ENCODE measurements at places on chromosomes 12 and 14.
A peak's percentile ranks its signal among the peaks of the same experiment; 100 is the strongest.

DNA sequence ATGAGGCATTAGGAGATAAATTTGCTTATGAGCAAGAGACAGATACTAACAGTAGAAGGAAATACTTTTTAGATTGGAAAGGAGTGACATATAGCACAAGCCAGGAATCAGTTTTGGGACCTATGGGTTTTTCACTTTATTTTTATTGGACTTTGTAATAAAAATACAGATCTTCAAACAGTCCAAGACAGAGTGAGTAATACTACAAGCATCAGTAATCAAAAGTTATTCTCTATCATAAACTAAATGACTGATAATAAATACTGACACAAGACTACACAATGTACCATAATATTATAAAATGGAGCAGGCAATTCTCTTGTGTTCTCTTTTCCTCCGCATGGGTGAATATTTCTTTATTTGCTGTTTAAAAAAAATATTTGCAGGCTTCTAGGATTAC lies 85.8 kb downstream of the DERA start:
- no peak for DNase-seq

GRCh38 chr12:45730348-45731189 lies 1.1 kb downstream of the ARID2 start:
- peak; percentile 87 for DNase-seq

- DNase-seq: no peak
Measured at GRCh38 chr14:96082420-96083300, 43.5 kb downstream of the C14orf132 start.

DNA sequence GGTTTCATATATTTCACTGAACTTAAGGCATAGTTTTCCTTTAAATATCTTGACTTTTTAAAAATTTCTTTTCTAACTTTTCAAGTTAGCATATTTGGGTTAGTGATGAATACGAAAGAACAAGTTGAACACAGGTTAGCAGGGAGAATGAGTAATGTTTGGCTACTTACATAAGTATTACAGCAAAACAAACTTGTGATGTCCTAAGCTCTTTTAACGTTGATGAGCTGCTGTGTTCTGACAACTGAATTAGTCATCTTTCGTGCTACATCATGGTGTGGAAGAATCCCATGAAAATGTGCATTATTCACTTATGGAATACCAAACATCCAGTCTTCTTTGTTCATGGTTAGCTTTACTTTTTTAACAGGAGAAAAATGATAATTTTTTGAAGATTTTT lies 36.3 kb upstream of the PDZRN4 start:
- no peak for DNase-seq

GRCh38 chr12:104171785-104172569 lies 34.0 kb upstream of the NFYB start:
- DNase-seq: no peak

- DNase-seq: no peak
Measured at GRCh38 chr14:22622255-22622654, 21.9 kb downstream of the OR6J1 start.

GRCh38 chr12:61524851-61525250 lies 735.4 kb upstream of the USP15 start:
- no peak for DNase-seq

DNA sequence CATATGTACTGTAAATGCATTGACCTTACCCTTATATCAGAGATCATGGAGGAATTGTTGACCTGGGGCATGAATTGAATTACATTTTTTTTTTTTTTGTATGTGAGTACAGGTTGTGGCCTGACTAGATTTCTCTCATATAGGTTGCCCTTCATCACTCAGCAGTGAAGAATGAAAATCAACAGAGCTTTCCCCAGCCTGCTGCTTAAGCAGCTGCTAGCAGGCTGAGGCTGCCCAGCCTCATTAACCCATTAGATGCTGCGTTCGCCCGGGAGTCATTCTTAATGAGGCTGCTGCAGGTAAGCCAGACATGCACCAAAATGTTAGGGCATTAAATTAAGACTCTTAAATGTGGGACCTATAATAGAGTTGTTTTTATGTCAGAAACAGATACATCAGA lies 236.0 kb downstream of the ETNK1 start:
- no peak for DNase-seq

- DNase-seq: no peak
Measured at GRCh38 chr12:542395-543113, 82.8 kb downstream of the B4GALNT3 start.

DNA sequence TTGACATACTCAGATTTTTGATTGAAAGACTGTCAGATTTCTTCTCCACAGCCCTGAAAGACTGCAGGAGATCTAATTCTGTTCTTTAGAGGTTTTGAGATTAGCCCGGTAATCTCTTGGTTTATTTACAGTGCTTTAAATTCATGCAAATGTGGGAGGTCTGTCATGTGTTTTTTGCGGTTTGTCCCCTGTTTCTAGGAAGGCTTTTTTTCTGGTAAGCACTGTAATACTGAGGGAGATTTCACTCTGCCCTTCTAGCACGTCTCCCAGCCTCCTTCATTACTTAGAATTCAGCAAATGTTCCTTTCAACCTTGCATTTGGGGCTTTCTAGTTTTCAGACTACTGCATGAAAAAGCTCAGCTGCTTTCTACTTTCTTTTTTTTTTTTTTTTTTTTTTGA lies 31.1 kb downstream of the GPHN start:
- no peak for DNase-seq

DNA sequence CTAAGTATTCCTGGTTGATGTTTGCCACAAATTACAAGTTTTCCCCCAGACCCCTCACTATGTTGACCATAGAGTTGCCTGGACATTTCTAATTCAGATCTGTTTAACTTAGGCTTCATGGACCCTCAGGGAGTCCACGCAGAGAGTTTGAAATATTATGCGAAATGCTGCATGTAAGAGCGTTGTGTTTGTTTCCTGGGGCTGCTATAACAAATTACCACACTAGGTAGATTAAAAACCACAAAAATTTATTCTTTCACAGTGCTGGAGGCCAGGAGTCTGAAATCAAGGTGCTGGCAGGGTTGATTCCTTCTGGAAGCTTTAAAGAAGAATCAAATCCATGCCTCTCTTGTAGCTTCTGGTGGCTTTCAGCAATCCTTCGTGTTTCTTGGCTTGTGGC lies 177.9 kb upstream of the KITLG start:
- no peak for DNase-seq

GRCh38 chr12:38880288-38880687 lies 25.1 kb downstream of the CPNE8 start:
- no peak for DNase-seq

DNA sequence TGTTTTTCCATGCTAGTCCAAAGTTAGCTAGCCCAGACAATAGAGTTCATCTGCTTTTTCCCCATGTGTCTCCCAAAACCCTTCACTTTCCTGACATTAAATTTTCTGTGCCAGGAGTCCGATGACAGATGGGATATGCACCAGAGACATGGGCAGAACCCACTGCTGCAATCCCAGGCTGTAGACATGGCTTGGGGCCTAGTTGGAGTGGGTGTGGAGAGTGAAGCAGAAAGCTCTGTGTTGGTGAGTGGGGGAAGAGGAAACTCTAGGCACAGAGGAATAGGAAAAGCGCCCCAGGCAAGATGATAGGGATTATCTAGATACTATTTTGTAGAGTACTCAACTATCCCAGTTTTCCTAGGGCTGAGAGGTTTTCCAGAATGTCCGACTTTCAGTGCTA lies 4.8 kb upstream of the KRT74 start:
- DNase-seq: no peak

GRCh38 chr12:2076196-2076570 lies 23.4 kb downstream of the CACNA1C start:
- no peak for DNase-seq

GRCh38 chr12:2647186-2647585 lies 147.6 kb upstream of the FKBP4 start:
- no peak for DNase-seq

DNA sequence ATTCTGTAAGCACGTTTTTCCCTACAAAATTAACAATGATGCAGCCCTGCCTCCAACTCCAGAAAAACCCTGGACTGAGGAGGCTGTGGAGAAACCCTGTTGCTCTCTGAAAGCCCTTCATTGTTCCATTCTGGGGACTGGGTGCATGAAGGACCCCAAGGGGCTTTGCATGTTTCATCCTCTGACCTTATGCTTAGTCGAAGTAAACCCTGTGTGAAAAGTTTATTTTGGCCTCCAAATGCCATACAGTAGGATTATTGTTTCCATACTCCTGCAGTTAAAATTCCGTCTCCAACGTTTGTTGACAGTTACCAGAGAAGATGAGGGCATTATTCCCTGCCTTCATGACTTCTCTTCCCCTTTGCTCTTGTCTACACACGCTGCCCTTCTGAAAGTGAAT lies 46.0 kb downstream of the CKB start:
- DNase-seq: no peak

DNA sequence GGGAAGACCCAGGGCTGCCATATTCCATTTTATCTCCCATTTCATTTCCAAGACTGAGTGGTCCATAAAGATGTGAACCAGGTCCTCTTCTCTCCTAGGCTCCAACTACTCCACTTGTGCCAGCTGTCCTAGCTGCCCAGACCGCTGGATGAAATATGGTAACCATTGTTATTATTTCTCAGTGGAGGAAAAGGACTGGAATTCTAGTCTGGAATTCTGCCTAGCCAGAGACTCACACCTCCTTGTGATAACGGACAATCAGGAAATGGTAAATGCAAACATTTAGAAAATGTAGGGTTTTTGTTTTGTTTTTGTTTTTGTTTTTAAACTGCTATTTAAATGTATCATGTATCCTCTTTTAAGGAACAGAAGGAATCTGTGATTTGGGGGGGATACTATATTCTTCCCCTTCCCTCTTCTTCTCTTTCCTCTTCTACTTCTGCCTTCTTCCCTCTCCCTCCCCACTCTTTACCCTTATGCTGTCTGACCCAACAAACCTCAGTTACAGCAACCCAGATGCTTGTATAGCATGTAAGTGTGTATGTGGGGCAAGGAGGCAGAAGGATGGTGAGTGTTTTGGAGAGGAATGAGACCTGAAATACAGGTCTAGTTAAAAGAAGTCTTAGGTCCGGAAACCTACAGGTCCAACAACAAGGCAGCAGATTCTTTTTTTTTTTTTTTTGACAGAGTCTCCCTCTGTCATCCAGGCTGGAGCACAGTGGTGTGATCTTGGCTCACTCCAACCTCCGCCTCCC lies 5.9 kb downstream of the KLRG1 start:
- no peak for DNase-seq

GRCh38 chr14:104976198-104977007 lies 1.8 kb downstream of the AHNAK2 start:
- peak; percentile 7 for DNase-seq

DNA sequence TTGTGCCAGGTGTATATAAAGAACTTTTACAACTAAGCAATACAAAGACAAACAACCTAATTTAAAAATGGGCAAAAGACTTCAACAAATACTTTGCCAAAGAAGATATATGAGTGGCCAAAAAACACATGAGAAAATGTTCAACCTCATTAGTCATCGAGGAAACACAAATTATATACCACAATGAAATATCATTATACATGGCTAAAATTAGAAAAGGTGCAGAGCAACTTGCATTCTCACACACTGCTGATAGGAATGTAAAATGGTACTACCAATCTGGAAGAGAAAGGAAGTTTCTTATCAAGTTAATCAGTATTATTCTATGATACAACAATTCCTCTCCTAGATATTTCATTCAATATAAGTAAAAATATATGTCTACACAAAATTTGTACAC lies 131.6 kb upstream of the FRMD6 start:
- no peak for DNase-seq

- no peak for DNase-seq
Measured at GRCh38 chr12:88801227-88802095, 221.2 kb upstream of the KITLG start.

GRCh38 chr14:60974090-60974651 lies 6.7 kb downstream of the TRMT5 start:
- no peak for DNase-seq

DNA sequence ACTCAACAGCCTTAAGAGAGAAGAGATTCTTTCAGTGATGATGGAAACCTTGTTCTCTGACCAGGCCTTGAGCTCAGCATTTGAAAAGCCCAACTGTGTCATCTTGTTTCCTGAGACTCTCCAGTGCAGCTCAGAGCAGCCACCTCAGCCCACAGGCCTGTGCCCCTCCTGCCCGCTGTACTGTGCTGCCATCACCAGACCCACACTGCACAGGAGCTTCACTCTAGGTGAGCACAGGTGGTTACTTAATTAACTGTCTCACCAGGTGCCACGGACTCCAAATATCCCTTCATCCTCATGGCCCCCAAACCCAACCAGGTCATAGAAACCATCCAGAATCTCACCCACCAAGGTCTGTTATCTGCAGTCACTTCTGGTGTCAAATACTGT lies 51.3 kb downstream of the JAG2 start:
- no peak for DNase-seq

DNA sequence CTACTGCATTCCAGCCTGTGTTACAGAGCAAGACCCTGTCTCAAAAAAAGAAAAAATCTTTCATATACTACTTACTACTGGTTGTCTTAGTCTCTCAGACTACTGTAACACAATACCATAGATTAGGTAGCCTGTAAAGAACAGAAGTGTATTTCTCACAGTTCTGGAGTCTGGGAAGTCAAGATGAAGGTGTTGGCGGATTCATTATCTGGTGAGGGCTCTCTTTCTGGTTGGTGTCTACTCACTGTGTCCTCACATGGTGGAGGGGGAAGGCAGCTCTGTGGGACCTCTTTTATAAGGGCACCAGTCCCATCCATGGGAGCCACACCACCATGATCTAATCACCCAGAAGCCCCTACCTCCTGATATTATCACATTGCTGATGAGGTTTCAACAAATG lies 14.4 kb downstream of the WDR20 start:
- no peak for DNase-seq

DNA sequence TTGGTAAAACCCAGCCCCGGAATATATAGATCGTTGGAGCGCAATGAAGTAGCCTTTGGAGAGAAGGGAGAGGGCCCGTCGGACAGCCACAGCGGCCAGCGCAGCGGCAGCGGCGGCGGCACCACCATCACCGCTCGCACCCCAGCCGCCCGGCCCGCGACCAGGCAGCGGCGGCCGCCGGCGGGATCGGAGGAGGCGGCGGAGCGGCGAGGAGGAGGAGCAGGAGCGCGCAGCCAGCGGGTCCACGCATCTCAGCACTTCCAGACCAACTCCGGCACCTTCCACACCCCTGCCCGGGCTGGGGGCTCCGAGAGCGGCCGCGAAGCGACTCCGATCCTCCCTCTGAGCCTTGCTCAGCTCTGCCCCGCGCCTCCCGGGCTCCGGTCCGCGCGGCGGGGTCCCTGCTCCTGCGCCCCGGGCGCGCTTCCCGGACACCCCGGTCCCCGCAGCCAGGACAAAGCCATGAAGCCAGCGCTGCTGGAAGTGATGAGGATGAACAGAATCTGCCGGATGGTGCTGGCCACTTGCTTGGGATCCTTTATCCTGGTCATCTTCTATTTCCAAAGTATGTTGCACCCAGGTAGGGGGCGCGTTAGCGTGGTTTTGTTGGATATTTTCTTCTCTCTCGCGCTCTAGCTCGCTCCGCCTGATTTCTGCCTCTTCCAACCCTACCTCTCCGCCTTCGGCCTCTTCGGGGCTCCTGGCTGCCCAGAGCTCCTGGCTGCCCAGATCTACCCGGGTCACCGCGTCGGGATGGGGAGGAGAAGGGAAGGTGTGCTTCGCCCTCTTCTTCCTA lies 400 bp downstream of the CHST11 start:
- DNase-seq: peak; percentile 67

DNA sequence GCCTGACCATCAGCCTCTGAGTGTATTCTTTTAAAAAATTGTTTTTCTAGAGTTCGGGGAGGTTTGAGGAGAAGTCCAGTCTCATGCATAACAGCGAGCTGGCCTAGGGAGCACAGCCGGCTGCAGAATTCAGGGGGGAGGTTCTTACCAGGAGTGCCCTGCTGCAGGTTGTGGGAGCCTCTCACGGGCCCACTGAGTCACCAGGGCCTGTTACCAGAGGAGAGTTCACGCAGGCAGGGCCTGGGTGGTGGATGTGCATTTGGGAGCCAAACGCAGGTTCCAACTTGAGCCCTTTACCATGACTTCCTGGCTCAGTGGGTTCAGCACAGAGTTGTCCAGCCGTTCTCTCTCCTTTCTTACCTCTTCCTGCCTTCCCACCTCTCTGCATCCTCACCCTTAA lies 14.4 kb downstream of the CD9 start:
- no peak for DNase-seq

Data from NCI-H1930 (cell line).